ENCODE measurements at places on chromosomes 4 and X.
A peak's percentile ranks its signal among the peaks of the same experiment; 100 is the strongest.

- no peak for DNase-seq
Measured at GRCh38 chr4:168632301-168632725, 135.5 kb downstream of the PALLD start.

DNA sequence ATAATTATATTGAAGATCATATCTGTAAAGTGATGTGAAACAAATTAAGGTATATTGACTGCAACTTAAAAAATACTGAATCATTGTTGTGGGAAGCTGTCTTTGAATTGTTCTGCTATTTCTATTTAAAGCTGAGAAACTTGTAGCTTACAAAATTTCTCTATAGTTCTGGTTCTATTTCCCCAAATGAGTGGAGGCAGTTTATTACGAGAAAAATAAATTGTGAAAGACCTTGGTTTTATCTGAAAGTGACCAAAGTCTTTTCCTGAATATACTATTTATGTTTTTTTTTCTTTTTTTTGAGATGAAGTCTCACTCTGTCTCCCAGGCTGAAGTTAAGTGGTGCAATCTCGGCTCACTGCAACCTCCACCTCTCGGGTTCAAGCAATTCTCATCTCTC, 165.4 kb downstream of the SH3BGRL start:
- DNase-seq, result no peak

GRCh38 chr4:92344216-92344615, 40.5 kb downstream of the GRID2 start:
- no peak for DNase-seq

DNA sequence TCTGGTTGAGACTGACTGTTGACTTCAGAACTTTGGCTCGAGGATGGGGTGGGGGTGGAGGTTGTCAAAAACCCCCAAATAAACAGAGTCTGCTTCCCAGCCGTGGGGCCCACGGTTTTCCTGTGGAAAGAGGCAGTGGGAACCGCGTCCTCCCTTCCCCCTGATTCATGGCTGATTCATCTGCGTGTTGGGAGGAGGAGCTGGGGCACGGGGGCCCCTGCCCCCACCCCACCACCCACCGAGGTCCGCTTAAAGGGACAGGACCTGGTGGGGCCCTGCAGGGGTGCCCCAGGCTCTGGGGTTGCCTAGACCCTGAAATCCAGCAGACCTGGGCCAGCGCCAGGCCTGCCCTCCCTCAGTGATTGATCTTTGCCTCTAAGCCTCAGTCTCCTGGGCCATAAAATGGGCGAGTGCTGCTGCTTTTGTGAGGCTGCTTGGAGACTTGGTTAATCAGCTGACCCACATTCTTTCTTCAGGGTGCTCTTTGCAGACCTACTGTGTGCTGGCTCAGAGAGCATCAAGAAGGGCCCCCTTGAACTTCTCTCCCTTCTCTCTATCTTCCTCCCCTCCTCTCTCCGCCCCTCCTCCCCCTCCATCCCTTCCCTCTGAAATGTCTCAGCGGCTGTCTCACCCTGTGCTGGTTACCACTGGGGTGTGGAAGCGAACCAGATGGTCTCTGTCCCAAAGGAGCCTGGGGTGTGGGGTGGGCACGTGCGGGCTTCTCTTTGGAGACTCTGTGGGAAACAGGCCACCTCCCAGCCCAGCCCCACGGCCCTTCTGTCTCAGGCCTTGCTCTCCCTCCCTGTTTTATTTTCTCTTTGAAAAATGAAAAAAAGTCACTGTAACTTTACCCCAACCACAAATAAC, 9.1 kb downstream of the HTRA3 start:
- DNase-seq, result peak; percentile 86

GRCh38 chr4:139849219-139849618, 183.6 kb downstream of the MGST2 start:
- no peak for DNase-seq

- DNase-seq, result peak; percentile 40
Measured at GRCh38 chr4:110808351-110808878, 185.5 kb upstream of the PITX2 start.

DNA sequence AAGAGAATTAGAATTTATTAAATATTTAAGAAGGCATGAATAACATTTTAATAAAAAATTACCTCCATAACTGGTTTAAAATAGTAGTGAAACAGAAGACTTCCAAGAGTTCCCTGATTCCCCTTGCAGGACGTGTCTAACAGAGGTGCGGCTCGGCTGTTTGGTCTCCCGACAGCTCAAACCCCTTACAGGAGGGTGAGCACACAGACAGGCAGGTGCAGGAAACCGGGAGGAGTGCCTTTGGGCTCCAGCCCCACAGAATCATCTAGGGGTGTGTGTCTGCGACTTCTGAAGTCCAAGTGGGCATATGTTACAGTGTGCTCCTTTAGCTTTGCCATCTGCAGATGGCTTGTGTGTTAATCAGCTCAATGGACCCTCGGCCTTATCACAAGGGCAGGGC, 88.1 kb upstream of the CCSER1 start:
- no peak for DNase-seq

DNA sequence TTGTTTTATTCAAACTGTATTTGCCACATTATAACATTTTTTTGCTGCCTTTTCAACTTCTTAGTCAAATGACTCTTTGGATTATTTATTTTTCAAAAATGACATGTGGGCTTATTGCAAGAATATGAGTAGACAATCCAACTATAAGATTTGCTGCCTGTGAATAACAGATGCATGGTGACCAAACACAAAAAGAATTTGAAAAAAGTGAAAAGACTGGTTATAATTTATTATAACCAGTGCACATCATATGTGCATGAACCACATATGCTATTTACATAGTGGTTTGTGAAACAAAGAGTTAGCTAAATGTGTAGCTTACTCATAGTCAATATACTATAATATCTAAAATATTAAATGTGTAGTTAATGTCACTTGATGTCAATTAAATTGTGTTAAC, 2086.8 kb downstream of the ARAP2 start:
- DNase-seq, result peak; percentile 66

DNA sequence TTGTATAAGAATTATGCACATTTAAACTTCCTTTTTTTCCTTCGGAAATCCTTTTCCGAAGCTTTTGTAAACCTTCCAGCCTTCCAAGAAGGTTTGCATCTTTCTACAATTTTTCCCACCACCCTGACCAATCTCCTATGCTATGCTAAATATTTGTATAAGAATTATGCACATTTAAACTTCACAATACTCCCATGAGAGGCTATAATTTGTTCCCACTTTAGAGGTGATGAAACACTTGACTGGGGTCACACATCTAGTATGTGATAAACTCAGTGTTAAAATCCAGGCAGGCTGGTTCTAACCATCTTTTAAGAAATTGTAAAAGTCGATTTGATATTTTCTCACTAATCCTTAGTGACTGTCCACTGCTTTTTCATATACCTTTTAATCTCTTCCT, 22.1 kb downstream of the NUDT6 start:
- DNase-seq, result no peak

DNA sequence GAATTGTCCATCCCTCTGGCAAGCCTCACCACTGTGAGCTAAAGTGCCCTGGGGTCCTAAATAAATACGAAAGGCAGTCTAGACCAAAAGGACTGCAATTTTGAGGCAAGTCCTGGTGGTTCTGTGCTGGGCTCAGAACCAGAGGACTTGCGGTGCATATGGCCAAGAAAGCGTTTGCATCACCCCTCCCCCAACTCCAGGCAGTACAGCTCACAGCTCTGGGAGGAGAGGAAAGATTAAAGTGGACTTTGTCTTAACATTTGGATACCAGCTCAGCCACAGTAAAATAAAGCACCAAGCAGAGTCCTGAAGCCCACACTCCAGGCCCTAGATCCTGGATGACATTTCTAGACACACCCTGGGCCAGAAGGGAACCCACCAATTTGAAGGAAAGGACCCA, 24.9 kb downstream of the RNF128 start:
- DNase-seq, result no peak

DNA sequence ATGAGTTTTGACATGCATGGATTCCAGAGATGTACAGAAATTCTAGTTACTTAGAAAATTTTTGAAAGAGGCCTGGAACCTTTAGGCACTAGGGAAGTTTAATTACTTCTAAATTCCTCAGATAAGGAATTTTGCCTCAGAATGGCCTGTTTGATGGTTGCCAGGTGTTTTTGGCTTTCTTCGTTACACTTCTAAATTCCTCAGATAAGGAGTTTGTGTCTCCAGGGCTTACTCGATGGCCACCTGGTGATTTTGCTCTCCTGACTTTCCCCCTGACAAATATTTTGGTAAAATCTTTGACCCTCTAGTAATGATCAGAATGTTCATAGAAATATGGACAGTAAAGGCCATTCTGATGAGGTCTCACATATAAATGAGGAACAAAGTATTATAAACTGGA, 64.3 kb downstream of the BEX3 start:
- no peak for DNase-seq

DNA sequence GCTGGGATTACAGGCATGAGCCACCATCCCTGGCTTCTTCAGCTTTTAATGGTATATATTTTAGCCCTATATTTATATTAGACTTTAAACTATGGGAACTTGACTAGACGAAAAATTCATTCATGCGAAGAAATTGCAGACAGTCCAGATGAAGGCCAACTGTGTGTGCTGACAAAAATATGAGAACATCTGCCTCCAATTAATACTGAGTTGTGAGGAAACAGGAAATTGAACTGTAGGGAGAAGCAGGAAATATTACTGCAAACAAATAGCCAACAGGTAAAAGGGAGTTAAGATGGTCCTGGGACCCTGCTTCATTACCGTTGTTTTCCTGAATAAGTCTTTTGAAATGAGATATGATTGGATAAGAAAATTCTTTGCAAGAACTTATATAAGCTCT, 26.3 kb downstream of the MGARP start:
- peak; percentile 43 for DNase-seq

DNA sequence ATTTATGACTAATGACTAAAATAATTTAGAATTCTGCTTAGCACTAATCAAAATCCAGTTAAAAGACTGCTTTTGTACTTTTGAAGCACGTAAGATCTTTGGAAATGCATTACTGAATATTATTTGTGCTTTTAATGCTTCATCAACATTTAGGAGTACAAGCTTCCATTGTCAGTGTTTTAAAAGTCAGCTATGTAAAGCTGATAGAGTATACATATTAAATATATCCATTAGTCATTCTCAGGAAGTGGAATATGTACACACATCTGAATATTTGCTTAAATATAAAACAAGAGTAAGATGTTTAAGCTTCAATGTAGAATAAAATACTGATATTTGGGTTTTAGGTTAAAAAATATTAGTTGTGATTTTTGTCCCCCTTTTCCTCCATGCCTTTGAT, 54.1 kb downstream of the ANK2 start:
- DNase-seq, result no peak

DNA sequence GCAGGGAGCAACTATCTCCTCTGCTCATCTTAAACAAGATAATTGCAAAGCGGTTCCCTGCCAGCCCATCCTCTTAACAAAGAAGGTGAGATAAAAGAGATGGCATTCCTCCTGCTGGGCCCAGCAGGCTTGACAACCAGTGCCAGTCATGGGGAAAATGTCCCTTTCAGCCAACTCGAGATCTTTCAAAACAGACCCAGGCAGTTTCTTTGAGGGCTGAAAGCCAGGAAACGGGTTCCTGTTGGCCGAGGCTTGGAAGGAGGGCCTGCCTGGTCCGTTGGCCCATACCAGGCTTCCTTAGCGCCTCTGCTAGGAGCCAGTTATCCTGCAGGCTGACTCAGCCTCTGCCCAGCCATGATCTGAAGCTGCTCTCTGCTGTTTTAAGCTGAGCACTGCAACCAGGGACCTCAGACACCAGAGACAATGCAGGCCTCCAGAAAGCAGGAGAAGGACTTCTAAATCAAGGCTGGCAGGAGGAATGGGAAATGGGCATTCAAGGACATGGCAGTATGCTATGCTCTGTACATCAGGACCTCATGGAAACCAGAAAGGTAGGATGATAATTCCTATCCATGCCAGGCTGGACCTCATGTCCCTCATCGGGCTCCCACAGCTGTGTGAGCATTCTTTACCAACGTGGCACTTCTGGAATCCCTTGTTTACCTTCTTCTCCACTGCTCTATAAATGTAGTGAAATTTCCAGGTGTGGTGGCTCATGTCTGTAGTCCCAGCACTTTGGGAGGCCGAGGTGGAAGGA, 42.4 kb upstream of the SLC2A9 start:
- DNase-seq, result peak; percentile 73

DNA sequence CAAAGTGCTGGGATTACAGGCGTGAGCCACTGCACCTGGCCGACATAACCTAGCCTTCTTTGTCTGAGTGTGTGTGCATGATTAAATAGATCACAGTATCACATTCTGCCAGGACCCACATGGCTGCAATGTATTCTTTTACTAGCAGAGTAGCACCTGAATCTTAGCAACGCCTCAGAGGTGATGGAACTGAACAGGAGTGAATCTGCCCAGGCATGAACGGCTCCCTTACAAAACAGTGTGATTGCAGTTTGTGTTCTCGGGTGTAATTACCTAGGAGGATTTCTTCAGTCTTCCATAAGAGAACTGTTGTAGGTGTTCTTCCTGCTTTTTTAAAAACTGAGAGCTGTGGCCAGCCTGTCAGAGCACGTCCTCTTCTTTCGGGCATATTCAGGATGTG, 122.7 kb upstream of the STS start:
- DNase-seq, result no peak

- no peak for DNase-seq
Measured at GRCh38 chr4:82773057-82773456, 25.5 kb downstream of the SCD5 start.

- DNase-seq, result peak; percentile 31
Measured at GRCh38 chrX:149527705-149528104, 13.1 kb upstream of the EOLA1 start.

GRCh38 chr4:150280081-150280895, 202.0 kb downstream of the DCLK2 start:
- peak; percentile 83 for DNase-seq

GRCh38 chrX:17405225-17405969, 30.4 kb downstream of the NHS start:
- peak; percentile 7 for DNase-seq

GRCh38 chr4:22237846-22238494, 277.9 kb downstream of the ADGRA3 start:
- no peak for DNase-seq

DNA sequence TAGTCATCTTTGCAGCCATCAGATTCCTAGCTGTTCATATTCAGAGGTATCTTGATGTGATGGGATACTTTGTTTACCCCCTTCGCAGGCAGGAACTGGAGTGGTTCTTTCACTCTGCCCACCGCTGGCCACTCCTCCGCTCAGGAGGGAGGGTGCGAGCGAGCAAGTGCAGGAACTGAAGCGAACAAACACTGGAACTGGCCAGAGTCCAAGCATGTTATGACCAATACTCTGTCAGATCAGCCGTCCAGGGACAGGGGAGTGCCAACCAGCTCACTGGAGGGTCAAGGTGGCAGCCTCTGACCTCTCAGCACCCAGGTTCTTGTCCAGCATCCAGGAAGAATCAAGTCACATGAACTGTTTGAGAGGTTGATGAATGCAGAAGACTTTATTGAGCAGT, 18.0 kb upstream of the MANBA start:
- DNase-seq, result no peak

DNA sequence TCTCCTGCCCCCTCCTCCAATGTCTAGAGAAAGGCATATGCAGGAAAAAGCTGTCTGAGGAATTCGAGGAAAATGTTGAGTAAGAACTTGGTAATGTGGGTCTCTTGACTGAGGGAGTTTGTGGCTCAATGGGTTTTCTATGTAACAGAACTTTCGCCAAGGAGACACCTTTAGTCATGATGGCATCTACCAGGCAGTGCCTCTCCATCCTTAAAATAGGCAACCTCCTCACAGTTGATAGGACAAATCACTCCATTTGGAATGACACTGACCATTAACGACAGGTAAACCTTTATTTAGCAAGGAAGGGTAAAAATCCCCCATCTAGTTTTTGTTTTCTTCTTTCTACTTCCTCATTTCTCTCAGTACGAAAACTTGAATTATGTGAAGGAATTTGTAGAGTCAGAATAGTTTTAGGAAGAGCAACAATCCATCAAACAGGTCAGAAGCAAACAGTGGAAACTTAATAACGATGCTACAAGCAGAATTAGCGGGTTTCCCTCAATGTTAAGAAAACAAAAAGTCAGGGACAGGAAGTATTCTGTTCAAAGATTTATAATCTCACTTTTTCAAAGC, 2.7 kb downstream of the GSX2 start:
- DNase-seq, result no peak

Measured in fibroblast of mammary gland (primary cell).